ENCODE measurements at places on chromosomes 16 and 17. TPM values are rescaled to one million over a fixed set of nuclear protein-coding genes. Genes with fewer than 3 reads are reported as not detected.

The COPZ2 gene
- total RNA-seq, result 3.8 TPM

The NPIPA8 gene
- not detected for total RNA-seq

The CDK12 gene
- total RNA-seq, result 24.5 TPM

The CCDC47 gene
- total RNA-seq, result 109 TPM

The SERPINF2 gene
- total RNA-seq, result 0.17 TPM

The NDRG4 gene
- total RNA-seq, result 89.0 TPM

The ZBTB4 gene
- total RNA-seq, result 16.4 TPM

The LRRC45 gene
- 15.1 TPM for total RNA-seq

The CIITA gene
- total RNA-seq, result 0.28 TPM

The ZNF624 gene
- total RNA-seq, result 3.9 TPM

Measured in dermis blood vessel endothelial cell (primary cell).